Pancreas (tissue), 10 donors: ENCODE measurements at places on chromosomes 1 and 21. TPM values are rescaled to one million over a fixed set of nuclear protein-coding genes. Genes with fewer than 3 reads are reported as not detected.

CFAP141 gene
- not detected for total RNA-seq

CR2 gene
- total RNA-seq, result not detected

IFNLR1 gene
- 5.5 TPM for total RNA-seq

CNTN2 gene
- total RNA-seq, result not detected

VHLL gene
- not detected for total RNA-seq

FCRL4 gene
- total RNA-seq, result not detected

SPTA1 gene
- total RNA-seq, result not detected

SUMO3 gene
- 29.1 TPM for total RNA-seq

ATP1A2 gene
- 0.51 TPM for total RNA-seq

RBM11 gene
- 1.5 TPM for total RNA-seq

STMN1 gene
- 17.9 TPM for total RNA-seq

GJB3 gene
- 0.25 TPM for total RNA-seq

CFAP45 gene
- 0.34 TPM for total RNA-seq

RCSD1 gene
- total RNA-seq, result 3.5 TPM

TMEM54 gene
- total RNA-seq, result 17.5 TPM

PGLYRP3 gene
- total RNA-seq, result not detected

ALPL gene
- total RNA-seq, result 0.63 TPM

CD1B gene
- total RNA-seq, result not detected

DYNLT5 gene
- not detected for total RNA-seq

SYT6 gene
- total RNA-seq, result 2.8 TPM

NR0B2 gene
- total RNA-seq, result 8.0 TPM

DYRK3 gene
- 2.3 TPM for total RNA-seq

SPATA45 gene
- not detected for total RNA-seq

PCBP3 gene
- total RNA-seq, result 2.1 TPM

TRPM2 gene
- 3.1 TPM for total RNA-seq

MAPKAPK2 gene
- total RNA-seq, result 31.4 TPM

C1orf116 gene
- total RNA-seq, result 26.9 TPM

PTPN14 gene
- total RNA-seq, result 17.5 TPM

FAM43B gene
- 0.14 TPM for total RNA-seq

MAP1LC3C gene
- total RNA-seq, result 0.93 TPM
